Effector memory CD8-positive, alpha-beta T cell (primary cell): ENCODE measurements at places on chromosomes 16 and 17.
A peak's percentile ranks its signal among the peaks of the same experiment; 100 is the strongest.

DNA sequence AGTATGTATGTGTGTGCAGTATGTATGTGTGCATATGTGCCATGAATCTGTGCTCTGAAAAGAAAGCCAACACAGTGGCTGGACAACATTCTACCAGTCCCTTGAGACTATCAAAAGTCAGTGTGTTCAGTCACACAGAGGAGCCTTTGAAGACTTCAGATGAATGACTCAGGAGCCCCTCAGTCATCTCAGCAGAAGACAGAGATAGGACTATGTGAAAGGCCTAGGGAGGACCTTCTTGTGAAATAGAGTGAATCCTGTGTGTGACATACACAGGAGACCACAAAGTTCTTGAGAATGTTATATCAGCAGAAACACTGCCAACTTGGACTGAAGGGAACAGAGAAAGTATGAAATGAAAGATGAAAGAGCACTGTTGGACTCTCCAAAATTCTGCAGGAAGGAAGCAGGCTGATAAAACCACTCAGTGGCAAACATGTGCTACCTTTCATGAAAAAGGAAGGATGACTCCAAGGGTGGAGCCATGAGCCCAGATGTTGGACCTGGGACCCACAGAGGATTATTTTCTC, 108.4 kb downstream of the METRNL start:
- H3K36me3 ChIP-seq: peaks cover 3% of the 10 kb centered on the region
- DNase-seq: no peak
- peaks cover 15% of the 10 kb centered on the region for H3K4me1 ChIP-seq
- H3K4me3 ChIP-seq: no peak overlapping the region
- no peak overlapping the region for H3K27ac ChIP-seq

DNA sequence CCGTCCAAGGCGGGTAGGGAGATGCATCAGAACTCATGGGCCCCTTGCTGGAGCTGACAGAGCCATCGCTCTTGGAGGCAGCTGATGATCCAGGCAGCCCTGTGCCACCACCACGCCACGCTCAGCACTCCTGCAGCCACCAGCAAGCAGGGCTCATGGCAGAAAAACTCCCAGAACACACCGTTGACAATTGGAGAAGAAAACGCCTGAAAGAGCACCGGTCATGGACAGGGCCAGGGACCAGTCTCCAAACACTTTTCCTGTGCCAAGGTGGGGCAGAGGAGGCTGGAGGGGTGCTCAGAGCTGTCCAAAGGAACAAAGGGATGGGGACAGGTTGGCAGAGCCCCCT, 132.2 kb downstream of the FOXL1 start:
- H3K36me3 ChIP-seq: no peaks in the 10 kb centered on the region
- DNase-seq: no peak
- H3K4me3 ChIP-seq: no peak overlapping the region
- no peaks in the 10 kb centered on the region for H3K4me1 ChIP-seq
- H3K27me3 ChIP-seq: peaks cover 8% of the 10 kb centered on the region
- H3K27ac ChIP-seq: no peak overlapping the region

DNA sequence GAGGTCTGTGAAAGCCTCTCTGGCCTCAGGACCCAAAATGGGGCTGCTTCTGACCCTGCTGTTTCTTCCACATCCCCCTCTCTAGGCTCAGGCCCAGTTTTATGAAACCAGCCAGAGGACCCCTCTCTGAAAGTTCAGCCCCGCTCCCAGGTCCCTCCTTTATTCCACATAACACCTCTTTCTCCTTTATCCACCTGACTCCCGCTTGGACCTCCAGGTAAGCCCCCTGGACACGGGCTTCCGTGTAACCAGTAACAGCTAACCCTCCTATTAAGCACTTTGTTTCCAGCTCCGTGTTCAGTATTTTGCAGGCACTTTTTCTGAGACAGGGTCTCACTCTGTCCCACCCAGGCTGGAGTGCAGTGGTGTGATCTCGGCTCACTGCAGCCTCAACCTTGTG, 37.4 kb downstream of the PSME3IP1 start:
- H3K27ac ChIP-seq: peak overlapping the region; percentile 75
- H3K4me1 ChIP-seq: peaks cover 5% of the 10 kb centered on the region
- no peak for DNase-seq

- no peak overlapping the region for H3K27ac ChIP-seq
- peaks cover 8% of the 10 kb centered on the region for H3K4me1 ChIP-seq
- no peak for DNase-seq
- H3K36me3 ChIP-seq: peaks cover 36% of the 10 kb centered on the region
- H3K27me3 ChIP-seq: no peaks in the 10 kb centered on the region
These were observed 43.4 kb upstream of the ZC3H18 start for GRCh38 chr16:88526906-88527185.

GRCh38 chr17:75272848-75273184, 1.8 kb upstream of the MIF4GD start:
- peaks cover 22% of the 10 kb centered on the region for H3K4me1 ChIP-seq
- H3K4me3 ChIP-seq: peak overlapping the region; percentile 18
- H3K27me3 ChIP-seq: no peaks in the 10 kb centered on the region
- H3K27ac ChIP-seq: peak overlapping the region; percentile 79
- peaks cover 10% of the 10 kb centered on the region for H3K36me3 ChIP-seq
- no peak for DNase-seq

DNA sequence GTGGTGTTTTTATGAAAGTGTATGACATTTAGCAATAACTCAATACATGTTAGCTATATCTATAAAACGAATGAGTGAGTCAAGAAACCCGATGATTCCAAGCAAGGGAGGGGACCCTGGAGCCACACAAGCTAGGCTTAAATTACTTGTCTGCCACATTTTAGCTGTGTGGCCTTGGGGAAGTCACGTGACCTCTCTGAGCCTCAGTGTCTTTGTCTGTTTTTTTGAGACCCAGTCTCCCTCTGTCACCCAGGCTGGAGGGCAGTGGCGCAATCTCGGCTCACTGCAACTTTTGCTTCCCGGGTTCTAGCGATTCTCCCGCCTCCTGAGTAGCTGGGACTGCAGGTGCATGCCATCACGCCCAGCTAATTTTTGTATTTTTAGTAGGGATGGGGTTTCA, 20.1 kb upstream of the GCSH start:
- H3K27ac ChIP-seq: no peak overlapping the region
- H3K36me3 ChIP-seq: no peaks in the 10 kb centered on the region
- H3K4me3 ChIP-seq: no peak overlapping the region
- DNase-seq: no peak
